Adrenal gland (tissue), 19 donors: ENCODE measurements at places on chromosomes 5 and 9. TPM values are rescaled to one million over a fixed set of nuclear protein-coding genes. Genes with fewer than 3 reads are reported as not detected.
A peak's percentile ranks its signal among the peaks of the same experiment; 100 is the strongest.

ACSL6 gene
- 6.4 TPM for polyA plus RNA-seq

MPDZ gene
- 24.0 TPM for polyA plus RNA-seq

ABCA1 gene
- 26.8 TPM for polyA plus RNA-seq

OTP gene
- polyA plus RNA-seq, result not detected

SCGB3A2 gene
- not detected for polyA plus RNA-seq

DNA sequence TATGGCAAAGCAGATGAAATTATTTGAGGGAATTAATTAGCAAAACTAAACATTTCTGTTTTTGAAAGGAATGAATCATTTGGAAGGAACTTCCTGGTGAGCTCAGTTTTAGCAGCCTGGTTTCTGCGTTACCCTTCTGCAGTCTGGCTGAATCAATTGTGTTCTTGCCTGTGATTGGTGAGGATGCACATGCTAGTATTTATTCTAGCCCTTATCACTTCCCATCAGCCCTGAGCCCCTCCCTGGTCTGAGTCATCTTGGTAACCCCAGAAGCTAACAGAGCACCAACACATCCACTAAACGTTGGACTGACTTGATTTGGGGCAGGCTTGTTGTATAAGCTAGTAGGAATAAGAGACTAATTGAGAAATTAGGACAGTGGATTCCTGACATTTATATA, 6.6 kb downstream of the TJP2 start:
- peak; percentile 86 for DNase-seq

DNA sequence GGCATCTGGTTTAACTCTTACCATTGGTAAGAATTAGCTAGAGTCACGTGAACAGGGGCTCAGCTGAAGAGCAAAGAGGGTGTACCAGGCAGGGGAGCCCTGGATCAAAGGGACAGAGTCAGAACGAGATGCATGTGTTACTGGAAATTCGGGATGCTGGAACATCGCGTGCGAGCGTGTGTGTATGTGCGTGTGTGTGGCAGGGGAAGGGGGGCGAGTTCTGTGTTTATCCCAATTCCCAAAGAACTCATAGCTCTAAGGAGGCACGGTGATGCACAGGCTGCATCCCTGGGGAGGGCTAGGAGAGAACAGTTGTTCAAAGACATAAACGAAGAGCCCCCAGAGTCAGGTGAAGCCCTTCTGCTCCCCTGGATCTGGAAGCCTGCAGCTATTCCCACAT, 353.3 kb downstream of the GADD45G start:
- DNase-seq, result no peak

DNA sequence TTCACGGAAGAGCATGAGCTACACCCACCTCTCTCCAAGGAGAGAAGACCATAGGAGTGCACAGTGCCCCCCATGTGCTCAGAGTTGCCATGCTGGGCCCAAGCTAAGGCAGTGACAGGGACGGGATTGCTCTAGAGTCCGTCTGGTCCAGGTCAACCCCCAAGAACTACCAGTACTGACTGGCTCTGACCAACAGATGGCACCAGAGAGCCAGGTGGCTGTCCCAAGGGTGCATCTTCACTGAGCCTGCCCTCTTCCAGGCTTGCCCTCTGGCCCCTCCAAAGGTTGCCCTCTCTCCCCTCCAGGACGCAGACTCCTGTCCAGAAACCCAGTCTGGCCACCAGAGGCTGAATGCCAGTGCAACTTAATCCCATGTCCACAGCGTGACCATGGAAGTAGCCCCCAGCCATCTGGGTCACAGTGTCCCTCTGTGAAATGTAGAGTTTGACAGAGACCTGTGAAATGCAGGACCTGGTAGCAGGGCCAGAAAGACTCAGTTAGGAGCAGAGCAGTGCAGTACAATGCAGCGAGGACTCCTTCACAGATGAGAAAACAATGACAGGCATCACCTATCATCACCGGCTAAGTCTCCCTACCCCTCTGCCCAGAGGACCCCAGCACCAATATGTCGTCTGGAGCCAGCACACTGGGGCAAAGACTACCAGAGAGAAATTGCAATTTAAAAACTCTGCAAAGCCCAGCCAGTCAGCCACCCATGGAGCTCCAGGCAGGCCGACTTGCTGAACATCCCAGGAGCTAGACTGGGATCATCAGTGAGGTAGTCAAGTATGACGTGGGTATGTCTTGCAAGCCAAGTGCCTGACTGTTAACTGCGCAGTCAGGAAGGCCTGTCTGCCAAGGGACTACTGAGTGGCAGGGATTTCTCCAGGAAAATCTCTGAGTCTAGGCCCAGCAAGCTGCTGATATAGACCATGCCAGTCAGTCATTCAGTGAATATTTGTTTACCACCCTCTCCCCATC, 7.7 kb upstream of the SKP1 start:
- peak; percentile 76 for DNase-seq

- peak; percentile 28 for DNase-seq
Measured at GRCh38 chr9:99822806-99823591, 1.3 kb downstream of the NR4A3 start.

DNA sequence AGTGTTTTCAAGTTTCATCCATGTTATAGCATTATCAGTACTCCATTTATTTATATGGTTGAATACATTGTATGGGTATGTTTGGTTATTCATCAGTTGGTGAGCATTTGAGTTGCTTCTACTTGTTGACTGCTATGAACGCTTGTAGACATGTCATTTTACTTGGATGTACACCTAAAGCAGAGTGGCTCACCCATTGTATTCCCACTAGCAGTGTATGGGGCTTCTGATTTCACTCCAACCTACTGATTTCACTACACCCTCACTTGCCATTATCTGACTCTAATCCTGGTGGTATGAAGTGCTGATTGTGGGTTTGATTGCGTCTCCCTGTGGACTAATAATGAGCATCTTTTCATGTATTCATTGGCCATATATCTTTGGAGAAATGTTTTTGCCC, 9.5 kb downstream of the NPM1 start:
- DNase-seq, result no peak

- no peak for DNase-seq
Measured at GRCh38 chr5:97838214-97838613, 655.2 kb upstream of the RIOK2 start.

DNA sequence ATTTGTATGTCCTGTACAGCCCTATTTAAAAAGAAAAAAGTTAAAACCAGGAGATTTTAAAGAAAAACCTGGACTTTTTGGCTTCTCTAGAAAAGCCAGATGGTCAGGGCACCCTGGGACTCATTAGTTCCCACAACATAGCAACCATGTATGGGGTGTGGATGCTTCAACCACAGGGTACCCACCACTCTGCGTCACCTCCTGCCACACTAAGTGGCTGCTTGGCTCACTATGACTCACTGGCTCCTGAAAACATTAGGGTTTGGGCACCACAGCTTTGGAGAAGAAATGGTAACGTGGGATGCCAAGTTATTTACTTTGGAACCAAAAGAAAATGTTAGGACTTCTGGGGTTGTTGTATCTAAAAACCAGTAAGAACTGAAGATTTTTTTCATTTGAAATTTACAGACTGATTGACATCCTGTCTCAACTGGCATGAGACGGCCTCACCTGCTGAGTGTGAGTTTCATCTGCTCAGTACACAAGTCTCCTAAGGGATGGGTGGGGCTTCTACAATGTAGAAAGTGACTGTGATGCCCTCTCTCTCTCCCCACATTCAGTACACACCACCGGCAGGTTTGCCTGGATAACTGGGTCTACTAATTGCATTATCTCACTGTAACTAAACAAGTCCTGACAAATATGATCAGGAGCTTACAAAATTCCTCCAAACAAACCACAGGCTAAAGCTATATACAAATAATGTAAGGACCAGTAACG, 103.9 kb downstream of the ESM1 start:
- no peak for DNase-seq
